ENCODE measurements at places on chromosomes 7 and 10. TPM values are rescaled to one million over a fixed set of nuclear protein-coding genes. Genes with fewer than 3 reads are reported as not detected.

- no peaks in the 10 kb centered on the region for H3K27me3 ChIP-seq
- H3K36me3 ChIP-seq: no peaks in the 10 kb centered on the region
- H3K27ac ChIP-seq: no peak overlapping the region
- no peak overlapping the region for H3K4me3 ChIP-seq
- H3K4me1 ChIP-seq: peaks cover 10% of the 10 kb centered on the region
- DNase-seq: no peak
These were observed 546.4 kb downstream of the TNS3 start for GRCh38 chr7:47035522-47035921.

DNA sequence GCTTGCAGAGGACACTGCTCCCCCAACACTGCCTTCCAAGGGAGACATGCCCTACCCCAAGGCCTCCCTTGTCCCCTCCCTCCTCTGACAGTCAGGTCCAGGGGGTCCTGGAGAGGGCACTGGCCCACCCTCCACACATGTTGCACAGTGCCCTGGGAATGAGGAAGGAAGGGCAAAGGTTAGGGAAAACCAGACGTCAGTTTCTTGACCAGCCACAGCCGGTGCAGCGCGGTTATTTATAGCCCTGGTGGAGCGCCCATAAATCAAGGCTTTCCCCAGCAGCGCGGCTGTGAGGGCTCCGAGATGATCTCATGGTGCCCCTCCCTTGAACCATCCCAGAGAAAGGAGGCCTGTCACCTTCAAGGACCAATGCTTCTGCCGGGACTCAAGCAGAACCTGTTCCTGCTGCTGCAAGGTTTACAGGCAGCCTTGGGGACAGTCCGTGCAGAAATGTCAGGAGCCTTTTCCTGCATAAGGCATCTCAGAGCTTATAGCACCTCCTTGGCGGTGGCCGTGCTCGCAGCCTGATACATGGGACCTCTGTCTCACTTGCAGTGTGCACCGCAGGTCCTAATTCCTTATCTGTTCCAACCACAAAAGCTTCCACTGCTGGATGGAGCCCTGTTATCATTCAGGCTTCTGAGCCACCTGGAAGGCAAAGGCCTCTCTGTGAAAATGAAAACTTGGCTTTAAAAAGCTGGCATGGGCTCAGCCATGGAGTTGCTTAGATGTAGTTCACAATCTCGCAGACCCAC, 127.3 kb downstream of the LHPP start:
- no peak overlapping the region for H3K27ac ChIP-seq
- H3K4me3 ChIP-seq: no peak overlapping the region
- no peaks in the 10 kb centered on the region for H3K4me1 ChIP-seq
- H3K36me3 ChIP-seq: no peaks in the 10 kb centered on the region

- no peak for DNase-seq
- H3K36me3 ChIP-seq: no peaks in the 10 kb centered on the region
- H3K4me3 ChIP-seq: peak overlapping the region; percentile 19
- no peaks in the 10 kb centered on the region for H3K27me3 ChIP-seq
- peak overlapping the region; percentile 33 for H3K27ac ChIP-seq
These were observed 37.7 kb downstream of the ASB13 start for GRCh38 chr10:5628451-5629302.

GRCh38 chr10:101217044-101217425, 12.2 kb downstream of the LBX1 start:
- peaks cover 96% of the 10 kb centered on the region for H3K27me3 ChIP-seq
- H3K4me1 ChIP-seq: peaks cover 10% of the 10 kb centered on the region
- H3K36me3 ChIP-seq: no peaks in the 10 kb centered on the region

DNA sequence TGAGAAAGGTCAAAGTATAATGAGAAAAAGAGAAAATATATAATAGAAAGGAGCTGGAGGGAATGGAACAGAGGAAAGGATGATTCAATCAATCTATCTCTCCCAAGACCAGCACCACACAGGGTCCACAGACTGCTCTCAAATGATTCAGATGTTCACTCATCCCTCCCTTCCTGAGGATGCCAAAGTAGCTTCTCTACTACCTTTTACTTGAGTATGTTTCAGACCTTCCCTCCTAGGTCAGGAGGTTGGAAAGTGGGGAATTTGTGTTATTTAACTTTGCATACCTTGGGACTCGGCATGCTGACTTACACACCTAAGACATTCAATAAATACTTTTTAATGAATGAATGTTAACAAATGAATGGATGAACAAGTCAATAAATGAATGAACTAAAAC, 30.6 kb downstream of the CPVL start:
- DNase-seq: no peak
- H3K27ac ChIP-seq: no peak overlapping the region
- H3K4me1 ChIP-seq: peaks cover 7% of the 10 kb centered on the region
- no peaks in the 10 kb centered on the region for H3K36me3 ChIP-seq

DNA sequence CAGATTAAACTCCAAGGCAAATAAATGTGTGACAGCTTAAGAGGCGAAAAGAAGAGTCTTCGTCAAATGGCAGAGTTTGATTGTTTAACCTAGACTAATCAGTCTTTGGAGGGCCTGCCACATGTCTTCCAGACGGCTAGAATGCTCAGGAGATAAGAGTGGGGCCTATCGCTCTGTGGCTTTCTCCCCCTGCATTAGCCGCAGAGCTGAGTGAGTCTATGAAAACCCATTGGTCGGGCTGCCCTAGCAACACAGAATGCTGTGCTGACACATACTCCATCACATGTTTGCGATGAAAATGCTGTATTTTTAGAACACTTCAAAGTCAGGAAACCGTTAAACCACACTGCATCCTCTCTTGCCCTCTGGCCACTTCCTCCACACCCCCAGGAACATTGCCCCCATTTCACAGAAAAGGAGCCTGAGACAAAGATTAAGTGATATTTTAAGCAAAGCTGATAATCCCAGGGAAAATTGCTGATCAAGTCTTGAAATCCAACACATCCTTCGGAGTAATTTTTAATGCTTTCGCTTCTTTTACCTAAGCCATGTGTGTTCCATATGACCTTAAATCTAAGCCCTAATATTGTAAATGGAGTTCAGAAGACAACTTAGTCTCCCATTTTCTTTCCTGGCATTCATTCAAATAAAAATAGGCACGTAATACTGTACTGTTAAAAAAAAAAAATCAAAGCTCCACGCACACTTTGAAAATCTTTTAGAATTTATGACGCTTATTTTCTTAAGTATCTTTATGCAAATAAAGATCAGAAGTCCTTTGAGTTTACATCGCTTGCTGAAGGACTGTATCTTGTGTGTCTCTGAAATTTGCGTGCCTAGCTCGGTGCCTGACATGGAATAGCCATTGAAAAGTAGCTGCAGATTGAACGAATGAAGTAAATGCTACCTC, 161.2 kb downstream of the CELF2 start:
- no peaks in the 10 kb centered on the region for H3K36me3 ChIP-seq
- H3K4me3 ChIP-seq: no peak overlapping the region
- no peak for DNase-seq
- no peak overlapping the region for H3K27ac ChIP-seq
- H3K4me1 ChIP-seq: no peaks in the 10 kb centered on the region

- no peak for DNase-seq
- H3K27me3 ChIP-seq: no peaks in the 10 kb centered on the region
- H3K27ac ChIP-seq: no peak overlapping the region
- H3K36me3 ChIP-seq: no peaks in the 10 kb centered on the region
- H3K4me1 ChIP-seq: peaks cover 11% of the 10 kb centered on the region
These were observed 69.2 kb upstream of the FAM171A1 start for GRCh38 chr10:15440204-15440711.

DNA sequence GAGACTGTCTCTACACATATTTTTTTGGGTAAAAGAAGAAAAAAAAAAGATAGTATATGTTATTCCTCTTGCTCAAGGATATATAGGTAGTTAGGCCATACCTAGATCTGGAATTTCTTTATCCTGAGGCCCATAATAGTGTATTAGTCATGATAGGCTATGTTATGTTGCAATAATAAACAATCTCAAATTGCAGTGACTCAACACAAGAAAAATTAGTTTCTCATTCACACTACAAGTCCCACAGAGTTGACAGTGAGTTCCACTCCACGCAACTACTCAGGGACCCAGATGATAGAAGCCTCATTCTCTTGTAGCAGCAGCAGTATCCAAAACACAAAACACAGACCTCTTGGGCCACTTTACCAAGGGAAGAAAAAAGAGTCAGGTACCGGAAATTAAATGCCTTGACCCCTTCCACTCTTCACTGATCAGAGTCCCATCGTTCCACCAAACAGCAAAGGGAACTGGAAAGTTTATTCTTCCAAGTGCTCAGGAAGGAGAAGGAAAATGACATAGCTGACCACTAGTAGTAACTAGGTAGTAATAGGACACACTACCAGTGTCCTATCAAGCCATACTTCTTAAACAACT, 7.4 kb upstream of the C10orf67 start:
- H3K4me1 ChIP-seq: no peaks in the 10 kb centered on the region
- H3K4me3 ChIP-seq: no peak overlapping the region
- no peaks in the 10 kb centered on the region for H3K36me3 ChIP-seq
- no peak for DNase-seq

DNA sequence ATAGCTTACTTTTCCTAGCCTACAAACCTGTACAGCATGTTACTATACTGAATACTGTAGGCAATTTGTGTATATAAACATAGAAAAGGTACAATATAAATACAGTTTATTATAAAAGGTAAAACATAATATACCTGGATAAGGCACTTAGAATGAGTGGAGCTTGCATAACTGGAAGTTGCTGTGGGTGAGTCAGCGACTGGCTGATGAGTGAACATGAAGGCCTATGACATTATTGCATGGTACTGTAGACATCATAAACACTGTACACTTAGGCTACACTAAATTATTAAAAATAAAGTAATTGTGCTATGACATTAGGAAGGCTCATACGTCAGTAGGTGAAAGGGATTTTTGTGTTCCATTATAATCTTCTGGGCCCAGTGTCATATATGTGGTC, 228.8 kb downstream of the HDAC9 start:
- no peaks in the 10 kb centered on the region for H3K27me3 ChIP-seq
- H3K27ac ChIP-seq: no peak overlapping the region
- peaks cover 11% of the 10 kb centered on the region for H3K4me1 ChIP-seq
- H3K4me3 ChIP-seq: no peak overlapping the region
- no peaks in the 10 kb centered on the region for H3K36me3 ChIP-seq

- H3K4me3 ChIP-seq: no peak overlapping the region
- no peaks in the 10 kb centered on the region for H3K36me3 ChIP-seq
- no peak for DNase-seq
- no peaks in the 10 kb centered on the region for H3K27me3 ChIP-seq
- H3K4me1 ChIP-seq: no peaks in the 10 kb centered on the region
These were observed 428.5 kb downstream of the GALNT17 start for GRCh38 chr7:71560354-71560995.

GRCh38 chr7:100080907-100081534, 502 bp downstream of the ZNF3 start:
- DNase-seq: no peak
- H3K27me3 ChIP-seq: no peaks in the 10 kb centered on the region
- H3K27ac ChIP-seq: peak overlapping the region; percentile 78
- H3K4me3 ChIP-seq: peak overlapping the region; percentile 83
- H3K4me1 ChIP-seq: peaks cover 6% of the 10 kb centered on the region

- H3K36me3 ChIP-seq: peaks cover 8% of the 10 kb centered on the region
- peak overlapping the region; percentile 47 for H3K27ac ChIP-seq
- H3K4me3 ChIP-seq: no peak overlapping the region
- peaks cover 22% of the 10 kb centered on the region for H3K4me1 ChIP-seq
These were observed 15.6 kb downstream of the HIBADH start for GRCh38 chr7:27647046-27647445.

DNA sequence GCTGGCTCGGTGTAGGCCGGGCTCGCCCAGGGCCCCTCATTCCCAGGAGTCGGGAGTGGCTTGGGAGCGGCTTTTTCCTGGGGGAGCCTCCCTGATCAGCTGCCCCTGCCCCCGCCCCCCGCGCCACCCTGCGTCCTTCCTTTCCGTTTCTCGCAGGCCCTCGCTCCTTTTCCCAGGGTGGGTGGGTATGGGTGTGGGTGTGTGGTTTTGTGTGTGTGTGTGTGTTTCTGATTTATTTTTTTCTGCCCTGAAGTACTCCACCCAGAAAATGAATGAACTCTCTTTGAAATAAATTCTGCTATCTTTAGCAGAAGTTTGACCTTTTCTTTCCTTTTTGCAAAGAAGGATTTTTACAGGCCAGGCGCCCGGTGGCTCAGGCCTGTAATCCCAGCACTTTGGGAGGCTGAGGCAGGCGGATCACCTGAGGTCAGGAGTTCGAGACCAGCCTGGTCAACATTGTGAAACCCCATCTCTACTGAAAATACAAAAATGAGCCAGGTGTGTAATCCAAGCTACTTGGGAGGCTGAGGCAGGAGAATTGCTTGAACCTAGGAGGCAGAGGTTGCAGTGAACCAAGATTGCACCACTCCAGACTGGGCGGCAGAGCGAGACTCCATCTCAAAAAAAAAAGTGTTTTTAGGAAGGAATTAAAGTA, 30.0 kb upstream of the AP5Z1 start:
- H3K27me3 ChIP-seq: no peaks in the 10 kb centered on the region
- H3K4me1 ChIP-seq: peaks cover 27% of the 10 kb centered on the region
- peak overlapping the region; percentile 31 for H3K4me3 ChIP-seq
- peaks cover 30% of the 10 kb centered on the region for H3K36me3 ChIP-seq

GRCh38 chr10:1102416-1102815, 46.2 kb downstream of the WDR37 start:
- peaks cover 9% of the 10 kb centered on the region for H3K4me1 ChIP-seq
- H3K27ac ChIP-seq: no peak overlapping the region
- DNase-seq: no peak
- H3K36me3 ChIP-seq: peaks cover 59% of the 10 kb centered on the region
- no peaks in the 10 kb centered on the region for H3K27me3 ChIP-seq
- H3K4me3 ChIP-seq: no peak overlapping the region

DNA sequence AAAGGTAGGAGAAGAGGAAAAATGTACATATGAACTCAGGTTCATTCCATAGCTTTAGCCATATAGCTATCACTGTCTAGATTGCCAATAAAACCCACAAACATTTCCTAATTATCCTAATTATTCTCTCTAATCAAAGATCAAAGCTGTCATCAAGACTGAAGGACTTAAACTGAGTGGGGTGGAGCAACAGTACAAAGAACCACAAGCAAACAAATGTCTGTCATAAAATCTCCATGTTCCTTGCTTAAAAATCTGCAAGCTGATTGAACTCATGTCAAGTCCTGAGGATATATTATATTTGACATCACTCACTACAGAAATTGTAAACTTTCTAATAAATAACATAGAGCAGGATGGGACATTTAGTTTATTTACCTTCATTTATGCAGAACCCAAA, 315.9 kb downstream of the SNX13 start:
- H3K4me3 ChIP-seq: no peak overlapping the region
- peaks cover 30% of the 10 kb centered on the region for H3K4me1 ChIP-seq
- H3K27ac ChIP-seq: peak overlapping the region; percentile 47
- no peaks in the 10 kb centered on the region for H3K27me3 ChIP-seq
- H3K36me3 ChIP-seq: no peaks in the 10 kb centered on the region
- no peak for DNase-seq

- no peaks in the 10 kb centered on the region for H3K4me1 ChIP-seq
- no peaks in the 10 kb centered on the region for H3K27me3 ChIP-seq
- no peak overlapping the region for H3K4me3 ChIP-seq
- no peaks in the 10 kb centered on the region for H3K36me3 ChIP-seq
These were observed 446.1 kb downstream of the ATRNL1 start for GRCh38 chr10:115539142-115539762.

GRCh38 chr10:66929375-66929774, 3.5 kb downstream of the LRRTM3 start:
- no peaks in the 10 kb centered on the region for H3K4me1 ChIP-seq
- H3K36me3 ChIP-seq: no peaks in the 10 kb centered on the region
- DNase-seq: no peak
- H3K4me3 ChIP-seq: no peak overlapping the region

The WNT2 gene
- total RNA-seq: 2.5 TPM

The FOXP2 gene
- not detected for total RNA-seq

The CCDC172 gene
- not detected for total RNA-seq

The UCN3 gene
- not detected for total RNA-seq

The PRKG1 gene
- total RNA-seq: not detected

The PWWP2B gene
- total RNA-seq: 4.2 TPM

The ABCA13 gene
- 4.5 TPM for total RNA-seq

The HOXA9 gene
- total RNA-seq: 7.0 TPM

The HMX2 gene
- 0.61 TPM for total RNA-seq

The FAM20C gene
- total RNA-seq: 0.18 TPM
